ENCODE measurements at places on chromosomes 4 and X.
A peak's percentile ranks its signal among the peaks of the same experiment; 100 is the strongest.

- DNase-seq: no peak
- H3K27ac ChIP-seq: no peak overlapping the region
- H3K36me3 ChIP-seq: peaks cover 6% of the 10 kb centered on the region
- H3K27me3 ChIP-seq: no peaks in the 10 kb centered on the region
- H3K4me3 ChIP-seq: no peak overlapping the region
- peaks cover 27% of the 10 kb centered on the region for H3K4me1 ChIP-seq
Measured at GRCh38 chrX:16807548-16807947, 21.3 kb downstream of the TXLNG start.

DNA sequence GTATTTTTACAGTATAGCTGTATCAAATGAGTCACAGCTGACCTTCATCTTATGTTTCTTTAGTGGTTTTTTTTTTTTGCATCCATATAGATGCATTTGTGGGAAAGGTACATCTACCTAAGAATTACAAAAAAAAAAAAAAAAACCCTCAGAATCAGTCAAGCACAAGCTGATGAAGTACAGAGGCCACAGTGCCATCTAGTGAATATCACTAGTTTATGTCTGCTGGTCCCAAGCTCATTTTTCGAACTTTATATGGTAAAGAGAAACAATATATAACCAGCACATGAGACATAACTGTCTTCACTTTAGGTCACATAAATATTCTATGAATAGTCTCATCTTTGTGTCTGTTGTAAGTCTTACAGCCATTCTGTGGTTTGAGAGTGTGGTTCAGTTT lies 220.1 kb downstream of the DLG3 start:
- H3K36me3 ChIP-seq: no peaks in the 10 kb centered on the region
- no peak for DNase-seq
- H3K4me1 ChIP-seq: no peaks in the 10 kb centered on the region
- H3K27ac ChIP-seq: no peak overlapping the region

GRCh38 chr4:141133999-141134995 lies 1.0 kb upstream of the RNF150 start:
- H3K4me3 ChIP-seq: peak overlapping the region; percentile 84
- DNase-seq: no peak
- H3K27ac ChIP-seq: no peak overlapping the region
- peaks cover 17% of the 10 kb centered on the region for H3K4me1 ChIP-seq
- H3K36me3 ChIP-seq: no peaks in the 10 kb centered on the region

- no peaks in the 10 kb centered on the region for H3K27me3 ChIP-seq
- no peak overlapping the region for H3K4me3 ChIP-seq
- no peaks in the 10 kb centered on the region for H3K36me3 ChIP-seq
- H3K4me1 ChIP-seq: no peaks in the 10 kb centered on the region
Measured at GRCh38 chrX:103614999-103615398, 7.2 kb downstream of the TCEAL3 start.

DNA sequence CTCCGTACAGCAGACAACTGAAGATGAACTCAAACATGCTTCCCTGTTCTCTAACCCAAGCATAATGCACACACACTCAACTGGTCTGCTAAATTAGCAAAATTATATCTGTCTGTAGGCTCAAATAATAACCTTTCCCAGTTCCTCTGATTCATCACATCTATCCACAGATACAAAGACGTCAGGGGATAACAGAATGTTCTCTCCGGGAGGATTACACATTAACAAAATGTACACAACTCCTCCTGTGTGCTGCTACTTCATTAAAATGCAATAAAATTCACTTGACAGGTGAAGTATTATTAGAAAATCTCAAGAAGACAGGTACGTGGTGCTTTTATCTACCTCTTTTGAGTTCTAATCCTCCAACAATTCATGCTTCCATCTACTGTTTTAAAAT lies 57.4 kb downstream of the FAT1 start:
- no peak overlapping the region for H3K4me3 ChIP-seq
- H3K4me1 ChIP-seq: no peaks in the 10 kb centered on the region
- H3K27me3 ChIP-seq: no peaks in the 10 kb centered on the region
- H3K36me3 ChIP-seq: no peaks in the 10 kb centered on the region

- no peaks in the 10 kb centered on the region for H3K27me3 ChIP-seq
- peaks cover 17% of the 10 kb centered on the region for H3K4me1 ChIP-seq
- peaks cover 24% of the 10 kb centered on the region for H3K36me3 ChIP-seq
- DNase-seq: no peak
Measured at GRCh38 chr4:15006416-15007024, 4.2 kb downstream of the CPEB2 start.

DNA sequence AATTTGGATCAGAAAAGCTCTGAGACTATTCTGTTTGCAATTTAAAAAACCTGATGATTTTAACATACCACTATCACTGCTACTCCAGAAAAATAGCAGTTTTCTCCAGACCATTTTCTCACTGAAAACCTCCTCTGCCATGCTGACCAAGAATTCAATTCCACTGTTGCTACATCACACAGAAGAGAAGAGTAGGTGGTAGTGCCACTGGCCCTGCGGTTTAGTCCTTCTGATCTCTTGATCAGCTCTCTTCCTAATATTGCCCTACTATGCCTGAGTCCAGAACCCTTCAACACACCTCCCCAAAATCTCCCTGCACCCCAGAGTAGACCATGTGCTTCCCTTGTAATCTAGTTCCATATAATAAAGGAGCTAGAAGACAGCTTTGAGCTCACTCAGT lies 55.8 kb upstream of the HS3ST1 start:
- no peaks in the 10 kb centered on the region for H3K36me3 ChIP-seq
- H3K27me3 ChIP-seq: no peaks in the 10 kb centered on the region
- DNase-seq: no peak

- H3K4me1 ChIP-seq: no peaks in the 10 kb centered on the region
- H3K27ac ChIP-seq: no peak overlapping the region
- DNase-seq: no peak
- no peaks in the 10 kb centered on the region for H3K27me3 ChIP-seq
Measured at GRCh38 chr4:167100120-167100519, 134.2 kb downstream of the SPOCK3 start.

GRCh38 chr4:79623021-79623870 lies 215.2 kb upstream of the GK2 start:
- H3K4me3 ChIP-seq: no peak overlapping the region
- peaks cover 4% of the 10 kb centered on the region for H3K27me3 ChIP-seq
- H3K36me3 ChIP-seq: no peaks in the 10 kb centered on the region
- H3K27ac ChIP-seq: no peak overlapping the region
- no peak for DNase-seq
- H3K4me1 ChIP-seq: peaks cover 7% of the 10 kb centered on the region

DNA sequence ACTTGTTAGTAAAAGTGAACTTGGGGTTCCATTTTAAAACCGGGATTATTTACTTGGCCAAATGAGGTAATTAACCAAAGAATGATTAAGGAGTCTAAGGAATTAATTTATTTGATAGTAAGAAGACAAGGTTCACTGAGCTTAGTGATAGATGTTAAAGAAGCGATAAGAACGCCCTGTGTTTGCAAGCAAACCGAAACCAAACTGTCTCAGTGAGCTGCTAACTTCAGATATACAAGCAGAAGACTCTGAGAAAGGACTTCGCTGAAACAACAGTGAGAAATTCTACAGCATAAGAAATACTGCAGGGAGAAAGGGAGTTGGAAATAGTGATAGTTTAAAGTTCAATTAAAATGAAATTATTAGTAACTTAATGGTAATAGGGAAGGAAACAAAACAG lies 37.6 kb upstream of the SHISA3 start:
- no peak for DNase-seq
- no peaks in the 10 kb centered on the region for H3K36me3 ChIP-seq
- H3K27ac ChIP-seq: no peak overlapping the region
- peaks cover 25% of the 10 kb centered on the region for H3K27me3 ChIP-seq
- no peak overlapping the region for H3K4me3 ChIP-seq

GRCh38 chrX:7083468-7084396 lies 63.8 kb upstream of the STS start:
- H3K36me3 ChIP-seq: peaks cover 2% of the 10 kb centered on the region
- peaks cover 74% of the 10 kb centered on the region for H3K4me1 ChIP-seq
- H3K27me3 ChIP-seq: no peaks in the 10 kb centered on the region
- peak overlapping the region; percentile 65 for H3K4me3 ChIP-seq

GRCh38 chr4:140172960-140173359 lies 19.0 kb upstream of the MAML3 start:
- DNase-seq: no peak
- no peak overlapping the region for H3K4me3 ChIP-seq
- peaks cover 18% of the 10 kb centered on the region for H3K27me3 ChIP-seq
- H3K4me1 ChIP-seq: peaks cover under 1% of the 10 kb centered on the region
- no peaks in the 10 kb centered on the region for H3K36me3 ChIP-seq

GRCh38 chrX:68894513-68895340 lies 65.9 kb downstream of the EFNB1 start:
- H3K4me1 ChIP-seq: no peaks in the 10 kb centered on the region
- H3K36me3 ChIP-seq: no peaks in the 10 kb centered on the region
- H3K4me3 ChIP-seq: peak overlapping the region; percentile 69
- H3K27me3 ChIP-seq: no peaks in the 10 kb centered on the region
- H3K27ac ChIP-seq: no peak overlapping the region
- no peak for DNase-seq

DNA sequence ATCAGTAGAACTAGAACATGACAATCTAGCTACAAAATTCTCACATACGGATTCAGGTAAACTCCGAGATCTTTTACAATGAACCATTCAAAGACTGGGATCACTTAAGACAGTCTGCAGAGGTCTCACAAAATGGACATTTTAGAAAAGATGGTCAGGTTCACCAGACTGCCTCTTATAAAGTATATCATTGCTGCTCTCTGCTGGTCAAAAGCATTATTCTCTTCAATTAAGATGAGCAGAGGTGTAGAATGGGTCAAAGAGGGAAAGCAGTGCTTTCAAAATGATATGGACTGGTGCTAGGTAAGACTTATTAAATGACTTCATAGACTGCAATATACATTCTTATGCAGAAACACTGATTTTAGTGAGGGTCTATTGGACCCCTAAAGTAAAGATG lies 434.7 kb downstream of the PACRGL start:
- DNase-seq: no peak
- no peaks in the 10 kb centered on the region for H3K4me1 ChIP-seq
- no peak overlapping the region for H3K4me3 ChIP-seq
- H3K36me3 ChIP-seq: no peaks in the 10 kb centered on the region
- H3K27ac ChIP-seq: no peak overlapping the region
- H3K27me3 ChIP-seq: no peaks in the 10 kb centered on the region

- H3K27me3 ChIP-seq: no peaks in the 10 kb centered on the region
- H3K27ac ChIP-seq: no peak overlapping the region
- H3K4me3 ChIP-seq: no peak overlapping the region
- H3K4me1 ChIP-seq: peaks cover 7% of the 10 kb centered on the region
- no peak for DNase-seq
Measured at GRCh38 chr4:38468339-38468866, 195.6 kb upstream of the KLF3 start.

DNA sequence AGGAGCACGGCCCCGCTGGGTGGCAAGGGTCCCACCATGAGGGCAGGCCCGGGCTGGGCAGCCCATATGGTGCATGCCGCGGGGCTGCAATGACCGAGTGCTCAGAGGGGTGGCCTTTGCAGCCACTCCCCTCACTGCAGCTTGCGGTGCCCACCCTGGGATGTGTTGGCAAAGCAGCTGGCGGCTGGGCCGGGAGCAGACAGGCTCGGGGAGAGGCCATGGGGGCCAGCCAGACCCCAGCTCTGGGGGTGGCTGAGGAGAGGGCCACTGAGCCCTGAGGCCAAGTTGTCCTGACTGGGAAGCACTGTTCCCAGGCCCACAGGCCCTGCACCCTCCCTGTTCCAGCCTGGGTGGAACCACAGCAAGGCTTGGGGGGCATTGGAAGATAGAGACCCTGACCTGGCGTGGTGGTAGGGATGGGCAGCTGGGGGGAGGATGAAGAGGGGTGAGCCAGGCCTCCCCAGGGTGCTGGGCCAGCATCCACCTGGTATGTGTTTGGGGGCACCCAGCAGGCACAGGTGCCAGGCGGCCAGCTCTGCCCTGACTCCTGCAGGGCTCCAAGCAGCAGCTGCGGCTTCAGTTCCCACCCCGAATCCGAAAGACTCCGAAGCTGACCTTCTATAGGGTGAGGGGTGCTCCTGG lies 18.4 kb upstream of the RNF4 start:
- no peak for DNase-seq
- peaks cover 1% of the 10 kb centered on the region for H3K27me3 ChIP-seq
- no peaks in the 10 kb centered on the region for H3K4me1 ChIP-seq
- no peaks in the 10 kb centered on the region for H3K36me3 ChIP-seq
- H3K27ac ChIP-seq: no peak overlapping the region

- H3K4me1 ChIP-seq: no peaks in the 10 kb centered on the region
- H3K4me3 ChIP-seq: no peak overlapping the region
- H3K36me3 ChIP-seq: no peaks in the 10 kb centered on the region
- no peaks in the 10 kb centered on the region for H3K27me3 ChIP-seq
Measured at GRCh38 chr4:4677556-4678522, 136.0 kb upstream of the STX18 start.

- H3K27ac ChIP-seq: no peak overlapping the region
- no peak for DNase-seq
- no peaks in the 10 kb centered on the region for H3K27me3 ChIP-seq
- H3K36me3 ChIP-seq: no peaks in the 10 kb centered on the region
- H3K4me3 ChIP-seq: no peak overlapping the region
Measured at GRCh38 chrX:149916745-149917392, 12.5 kb upstream of the HSFX4 start.

- no peak overlapping the region for H3K27ac ChIP-seq
- no peak for DNase-seq
- H3K4me3 ChIP-seq: no peak overlapping the region
- H3K4me1 ChIP-seq: peaks cover 6% of the 10 kb centered on the region
- no peaks in the 10 kb centered on the region for H3K27me3 ChIP-seq
Measured at GRCh38 chr4:151906438-151906837, 145.6 kb upstream of the GATB start.

GRCh38 chrX:104695593-104695992 lies 129.6 kb downstream of the IL1RAPL2 start:
- peaks cover 4% of the 10 kb centered on the region for H3K27me3 ChIP-seq
- H3K36me3 ChIP-seq: no peaks in the 10 kb centered on the region
- H3K4me1 ChIP-seq: peaks cover 17% of the 10 kb centered on the region
- no peak for DNase-seq

DNA sequence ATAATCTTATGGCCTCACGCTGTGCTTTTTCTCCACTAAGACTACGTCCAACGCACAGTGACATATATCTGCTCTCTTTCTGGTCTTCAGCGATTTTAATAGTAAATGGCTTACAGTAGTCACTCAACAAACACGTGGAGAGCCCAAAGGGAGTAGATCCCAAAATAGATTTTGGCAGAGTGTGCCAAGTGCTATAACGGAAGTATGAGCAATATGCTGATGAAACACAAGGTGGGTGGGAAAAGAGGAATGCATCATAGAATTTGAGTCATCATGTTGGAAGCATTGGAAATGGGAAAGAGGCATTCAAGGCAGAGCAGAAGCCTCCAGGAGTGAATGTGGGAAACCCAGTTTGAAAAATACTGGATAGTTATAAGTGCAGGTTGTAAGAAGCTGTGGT lies 129.1 kb upstream of the LDB2 start:
- no peaks in the 10 kb centered on the region for H3K36me3 ChIP-seq
- no peak overlapping the region for H3K4me3 ChIP-seq
- H3K27ac ChIP-seq: no peak overlapping the region

GRCh38 chr4:4379540-4380087 lies 7.3 kb upstream of the NSG1 start:
- H3K36me3 ChIP-seq: no peaks in the 10 kb centered on the region
- H3K4me1 ChIP-seq: no peaks in the 10 kb centered on the region
- H3K4me3 ChIP-seq: no peak overlapping the region
- no peak for DNase-seq

GRCh38 chrX:102154900-102155805 lies 624 bp downstream of the BEX5 start:
- H3K27me3 ChIP-seq: peaks cover 4% of the 10 kb centered on the region
- no peak for DNase-seq
- H3K36me3 ChIP-seq: no peaks in the 10 kb centered on the region
- peaks cover 16% of the 10 kb centered on the region for H3K4me1 ChIP-seq

- H3K27ac ChIP-seq: no peak overlapping the region
- DNase-seq: no peak
- no peak overlapping the region for H3K4me3 ChIP-seq
- no peaks in the 10 kb centered on the region for H3K36me3 ChIP-seq
- no peaks in the 10 kb centered on the region for H3K4me1 ChIP-seq
- no peaks in the 10 kb centered on the region for H3K27me3 ChIP-seq
Measured at GRCh38 chr4:186651624-186652023, 72.0 kb downstream of the FAT1 start.
